Mucosa of descending colon (tissue), 3 donors: ENCODE measurements at places on chromosomes 2 and 18. TPM values are rescaled to one million over a fixed set of nuclear protein-coding genes. Genes with fewer than 3 reads are reported as not detected.

The REEP1 gene
- total RNA-seq: 6.1 TPM

The GRB14 gene
- total RNA-seq: 1.5 TPM

The CREG2 gene
- total RNA-seq: not detected

The LYG1 gene
- 1.5 TPM for total RNA-seq

The ANKRD30B gene
- 0.34 TPM for total RNA-seq

The TLX2 gene
- total RNA-seq: 1.6 TPM

The HOXD12 gene
- not detected for total RNA-seq

The UGT1A7 gene
- 5.9 TPM for total RNA-seq

The CXCR1 gene
- total RNA-seq: 0.27 TPM

The SP9 gene
- not detected for total RNA-seq

The ALLC gene
- not detected for total RNA-seq

The DARS1 gene
- 40.3 TPM for total RNA-seq

The RAD51AP2 gene
- total RNA-seq: 0.09 TPM

The POU3F3 gene
- 0.12 TPM for total RNA-seq

The SERPINB2 gene
- total RNA-seq: not detected
